AG09319 (cell line): ENCODE measurements at places on chromosomes 2 and 18.

GRCh38 chr2:204909791-204910190 lies 364.5 kb downstream of the PARD3B start:
- DNase-seq, result no peak

DNA sequence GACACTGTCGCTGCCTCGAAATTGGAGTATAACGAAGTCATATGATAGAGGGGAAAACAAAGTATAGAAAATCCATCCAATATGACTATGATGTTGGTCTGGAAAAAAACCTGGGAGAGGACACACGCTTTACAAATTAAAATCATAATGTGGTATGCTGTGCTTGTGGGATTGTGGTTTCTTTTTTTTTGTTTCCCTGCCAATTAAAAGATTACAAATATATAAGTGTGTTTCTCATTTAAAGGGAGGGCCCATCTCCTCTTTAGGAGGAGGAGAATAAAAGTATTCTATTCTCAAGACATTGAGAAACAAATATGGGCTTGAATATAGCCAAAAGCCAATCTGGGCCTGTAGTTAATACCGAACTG lies 86.6 kb downstream of the EPHA4 start:
- peak; percentile 68 for DNase-seq

DNA sequence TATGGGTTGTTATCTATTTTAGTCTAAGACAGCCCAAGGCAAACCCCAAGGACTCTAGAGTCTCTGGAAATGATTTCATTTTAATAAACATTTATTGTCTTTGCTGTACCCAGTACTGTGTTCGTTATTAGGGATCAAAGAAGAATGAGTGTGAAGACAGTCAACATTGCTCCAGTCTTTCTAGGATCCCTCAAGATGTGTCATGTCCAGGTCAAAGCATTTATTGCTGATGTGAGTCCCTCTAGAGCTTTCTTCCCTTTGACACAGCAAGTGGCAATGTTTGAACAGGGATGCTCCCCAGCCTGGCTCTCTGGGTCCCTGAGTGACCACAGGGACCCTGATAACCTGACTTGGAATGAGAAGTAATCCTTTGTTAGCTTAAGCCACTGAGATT lies 123.1 kb upstream of the STK17B start:
- no peak for DNase-seq

DNA sequence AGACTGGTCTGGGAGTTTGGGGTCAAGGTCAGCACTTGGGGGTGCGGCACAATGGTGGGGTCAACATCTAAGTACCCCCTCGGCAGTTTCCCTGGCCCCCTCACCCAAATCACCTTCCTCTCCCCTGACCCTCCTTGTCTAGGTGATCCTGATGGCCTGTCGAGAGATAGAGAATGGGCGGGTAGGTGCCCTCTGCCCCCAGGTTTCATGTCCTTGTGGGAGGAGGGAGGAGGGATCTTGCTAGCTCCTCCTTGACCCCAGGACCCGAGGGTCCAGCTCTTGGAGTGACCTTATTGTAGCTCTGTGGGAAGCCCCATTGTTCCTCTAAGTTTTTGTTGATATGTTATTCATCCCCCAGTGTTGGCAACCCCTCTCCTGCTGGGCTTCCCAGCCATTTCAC lies 3.6 kb downstream of the PTPN18 start:
- DNase-seq, result no peak

DNA sequence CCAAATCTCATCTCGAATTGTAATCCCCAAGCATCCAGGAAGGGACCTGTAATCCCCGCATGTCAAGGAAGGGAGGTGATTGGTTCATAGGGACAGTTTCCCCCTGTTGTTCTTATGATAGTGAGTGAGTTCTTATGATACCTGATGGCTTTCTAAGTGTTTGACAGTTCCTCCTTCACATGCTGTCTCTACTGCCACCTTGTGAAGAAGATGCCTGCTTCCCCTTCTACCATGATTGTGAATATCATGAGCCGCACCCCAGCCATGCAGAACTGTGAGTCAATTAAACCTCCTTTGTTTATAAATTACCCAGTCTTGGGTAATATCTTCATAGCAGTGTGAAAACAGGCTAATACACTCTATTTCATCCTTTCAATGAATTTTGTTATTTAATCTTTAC lies 446.7 kb downstream of the RNF144A start:
- no peak for DNase-seq

GRCh38 chr2:207565736-207566500 lies 36.2 kb downstream of the CREB1 start:
- no peak for DNase-seq

- DNase-seq, result no peak
Measured at GRCh38 chr2:213187833-213188532, 36.6 kb upstream of the IKZF2 start.

GRCh38 chr2:4782647-4783046 lies 909.5 kb upstream of the SOX11 start:
- DNase-seq, result no peak

- DNase-seq, result no peak
Measured at GRCh38 chr2:37857575-37858399, 67.3 kb upstream of the RMDN2 start.

DNA sequence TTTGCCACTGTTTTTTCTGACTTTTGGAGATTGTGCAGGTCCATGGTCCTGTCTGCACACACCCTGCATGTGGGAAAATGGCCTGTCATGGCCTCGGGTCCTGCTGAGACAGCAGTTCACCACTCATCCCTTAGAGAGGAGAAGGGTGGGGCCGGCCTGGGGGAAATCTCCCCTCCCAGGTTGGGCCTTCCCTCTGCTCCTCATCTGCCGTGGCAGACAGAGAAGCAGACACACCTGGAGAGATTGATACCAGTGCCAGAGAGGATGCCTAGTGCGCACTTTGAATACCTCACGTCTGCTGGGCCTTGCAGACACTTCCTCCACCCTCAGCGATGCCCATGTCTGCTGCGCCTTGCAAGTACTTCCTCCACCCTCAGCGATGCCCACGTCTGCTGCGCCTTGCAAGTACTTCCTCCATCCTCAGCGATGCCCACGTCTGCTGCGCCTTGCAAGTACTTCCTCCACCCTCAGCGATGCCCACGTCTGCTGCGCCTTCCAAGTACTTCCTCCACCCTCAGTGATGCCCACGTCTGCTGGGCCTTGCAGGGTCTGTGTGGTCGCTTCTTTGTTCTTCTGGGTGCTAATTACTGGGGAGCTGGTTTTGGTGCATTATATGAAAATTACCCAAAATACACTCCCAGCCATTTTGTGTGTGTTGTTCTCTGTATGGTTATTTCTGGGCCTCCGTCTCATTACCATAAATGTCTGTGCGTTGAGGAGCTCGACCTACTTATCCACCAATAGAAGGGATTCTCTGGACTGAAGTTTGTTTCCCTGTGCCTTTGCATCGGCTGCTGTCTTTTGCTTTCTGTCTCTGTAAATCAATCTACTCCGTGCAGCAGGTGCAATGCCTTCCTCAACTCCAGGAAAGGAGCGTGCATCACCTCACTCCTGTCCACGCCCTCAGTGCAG lies 186.9 kb upstream of the PXDN start:
- DNase-seq, result no peak

DNA sequence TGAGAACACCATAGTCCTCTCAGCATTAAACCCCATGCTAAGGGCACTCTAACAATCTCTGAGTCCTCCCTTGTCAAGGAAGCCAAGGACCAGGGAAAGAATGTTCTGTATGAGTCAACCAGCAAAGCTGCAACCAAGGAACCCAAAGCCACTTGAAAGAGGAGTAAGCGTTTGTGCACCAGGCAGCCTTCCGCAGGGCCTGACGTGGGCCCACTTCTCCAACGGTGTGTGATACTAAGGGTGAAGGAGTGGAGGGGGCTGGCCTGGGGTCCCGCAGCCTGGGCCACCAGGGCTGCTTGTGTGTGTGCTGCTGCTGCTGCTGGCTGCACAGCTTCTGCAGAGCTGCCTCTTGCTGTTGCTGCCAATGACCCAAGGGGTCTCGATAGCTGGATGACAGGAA lies 30.1 kb upstream of the GALNT14 start:
- no peak for DNase-seq

GRCh38 chr2:25132299-25132635 lies 36.1 kb downstream of the POMC start:
- no peak for DNase-seq

GRCh38 chr2:74507926-74508520 lies 528 bp upstream of the PCGF1 start:
- DNase-seq, result no peak

- DNase-seq, result no peak
Measured at GRCh38 chr18:35050705-35051195, 9.5 kb downstream of the MAPRE2 start.

GRCh38 chr18:10455726-10456453 lies 1.5 kb downstream of the APCDD1 start:
- no peak for DNase-seq

DNA sequence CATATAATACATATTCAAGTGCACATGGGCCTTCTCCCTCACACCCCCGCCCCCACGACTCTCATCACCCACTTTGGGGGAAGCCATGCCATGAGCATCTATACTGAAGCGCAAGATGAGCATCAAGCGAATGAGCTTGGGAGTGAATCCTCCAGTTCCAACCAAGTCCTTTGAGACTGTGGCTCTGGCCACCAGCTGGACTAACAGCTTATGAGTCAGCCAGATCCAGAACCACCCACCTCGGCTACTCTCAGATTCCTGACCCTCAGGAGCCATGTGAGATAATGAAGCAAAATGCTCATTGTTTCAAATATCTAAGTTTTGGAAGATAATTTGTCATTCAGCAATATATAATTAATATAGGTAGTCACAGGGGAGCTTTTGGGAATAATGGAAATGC lies 22.2 kb upstream of the IL1RL1 start:
- no peak for DNase-seq

- DNase-seq, result no peak
Measured at GRCh38 chr18:79129120-79129519, 59.9 kb downstream of the ATP9B start.

GRCh38 chr2:53793261-53793660 lies 6.4 kb downstream of the ERLEC1 start:
- DNase-seq, result no peak

DNA sequence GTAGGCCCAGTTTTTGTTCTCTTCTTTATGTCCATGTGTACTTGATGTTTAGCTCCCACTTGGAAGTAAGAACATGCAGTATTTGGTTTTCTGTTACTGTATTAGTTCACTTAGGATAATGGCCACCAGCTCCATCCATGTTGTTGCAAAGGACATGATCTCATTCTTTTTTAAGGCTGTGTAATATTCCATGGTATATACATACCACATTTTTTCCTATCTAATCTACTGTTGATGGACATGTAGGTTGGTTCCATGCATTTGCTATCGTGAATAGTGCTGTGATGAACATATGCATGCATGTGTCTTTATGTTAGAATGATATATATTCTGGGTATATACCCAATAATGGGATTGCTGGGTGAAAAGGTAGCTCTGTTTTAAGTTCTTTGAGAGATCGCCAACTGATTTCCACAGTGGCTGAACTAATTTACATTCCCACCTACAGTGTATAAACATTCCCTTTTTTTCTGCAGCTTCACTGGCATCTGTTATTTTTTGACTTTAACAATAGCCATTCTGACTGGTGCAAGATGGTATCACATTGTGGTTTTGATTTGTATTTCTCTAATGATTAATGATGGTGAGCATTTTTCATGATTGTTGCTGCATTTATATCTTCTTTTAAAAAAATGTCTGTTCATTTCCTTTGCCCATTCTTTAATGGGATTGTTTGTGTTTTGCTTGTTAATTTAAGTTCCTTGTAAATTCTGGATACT lies 22.9 kb downstream of the LTBP1 start:
- no peak for DNase-seq

GRCh38 chr2:120029672-120030640 lies 17.1 kb downstream of the EPB41L5 start:
- DNase-seq, result no peak

- no peak for DNase-seq
Measured at GRCh38 chr18:67239826-67240225, 276.7 kb downstream of the DSEL start.

GRCh38 chr2:203706403-203706802 lies at the start of gene CD28:
Gene CD28, plus strand, starts transcription at chr2:203706639. Its CDS starts 58 bp downstream, at chr2:203706697.
- no peak for DNase-seq

DNA sequence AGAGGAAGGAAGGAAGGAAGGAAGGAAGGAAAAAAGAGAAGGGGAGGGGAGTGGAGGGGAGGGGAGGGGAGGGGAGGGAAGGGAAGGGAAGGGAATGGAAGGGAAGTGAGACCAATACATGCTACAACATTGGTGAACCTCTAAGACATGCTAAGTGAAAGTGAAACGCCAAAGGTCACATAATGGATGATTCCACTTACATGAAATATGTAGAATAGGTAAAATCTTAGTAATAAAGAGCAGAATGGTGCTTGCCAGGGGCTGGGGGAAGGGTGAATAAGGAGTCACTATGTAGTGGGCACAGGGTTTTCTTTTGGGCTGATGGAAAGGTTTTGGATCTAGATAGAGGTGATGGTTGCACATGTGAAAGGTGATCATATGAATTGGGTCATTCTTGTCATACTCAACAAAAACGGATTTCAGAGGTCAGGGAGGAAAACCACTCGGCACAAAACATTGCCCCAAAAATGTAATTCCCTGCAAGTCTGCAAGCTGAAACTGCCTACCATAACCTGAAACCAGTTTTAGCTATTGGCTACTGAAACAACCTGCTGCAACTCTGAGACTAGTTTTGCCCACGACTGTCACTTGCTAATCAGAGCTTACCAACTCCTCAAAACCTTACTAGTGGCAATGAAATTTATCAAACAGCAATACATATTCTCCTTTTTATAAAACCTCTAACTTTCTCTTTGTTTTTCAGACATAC lies 59.2 kb downstream of the CCDC141 start:
- no peak for DNase-seq

GRCh38 chr2:36044411-36044810 lies 311.2 kb upstream of the CRIM1 start:
- no peak for DNase-seq

DNA sequence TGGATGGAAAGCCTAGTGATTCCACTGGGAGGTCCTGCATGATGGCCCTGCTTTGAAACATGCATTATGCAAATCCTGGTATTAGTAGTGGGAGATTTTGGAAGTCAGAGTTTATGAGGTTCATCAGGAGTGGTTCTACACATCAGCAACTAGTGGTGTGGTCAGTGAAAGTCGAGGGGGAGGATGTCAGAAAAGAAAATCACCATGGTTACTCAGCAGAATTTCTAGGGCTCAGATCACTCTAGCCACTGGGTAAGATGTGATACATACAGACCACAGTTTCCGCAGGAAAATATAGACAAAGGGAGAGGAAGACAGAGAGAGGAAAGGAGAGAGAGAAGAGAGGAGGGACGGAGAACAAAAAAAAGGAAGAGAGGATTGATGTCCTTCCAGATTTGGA lies 2100.7 kb upstream of the PIK3C3 start:
- DNase-seq, result no peak

GRCh38 chr2:220341014-220341413 lies 713.6 kb downstream of the SLC4A3 start:
- no peak for DNase-seq

DNA sequence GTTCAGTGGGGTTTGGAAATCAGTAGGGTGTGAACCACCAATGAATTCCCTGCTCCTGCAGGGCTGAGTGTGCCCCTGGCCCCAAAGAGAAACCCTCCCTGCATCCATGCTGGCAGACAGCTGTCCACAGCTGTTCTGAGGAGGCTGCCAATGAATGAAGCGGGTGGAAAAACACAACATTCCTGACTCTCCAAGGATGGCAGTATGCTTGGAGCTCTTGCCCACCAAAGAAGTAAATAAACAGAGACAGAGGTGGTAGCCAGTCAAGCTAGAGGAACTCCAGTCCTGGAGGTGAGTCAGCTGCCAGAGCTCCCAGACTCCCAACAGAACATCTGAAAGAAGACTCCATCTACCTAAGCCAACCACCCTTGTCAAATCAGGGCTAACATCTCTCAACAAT lies 6.2 kb downstream of the ZBTB7C start:
- no peak for DNase-seq
